ENCODE measurements at places on chromosomes 12 and 14. TPM values are rescaled to one million over a fixed set of nuclear protein-coding genes. Genes with fewer than 3 reads are reported as not detected.

Gene EML1
- total RNA-seq, result under 0.01 TPM

Gene OR5AU1
- total RNA-seq, result under 0.01 TPM

Gene CD69
- 545 TPM for total RNA-seq

Gene PTPRR
- 0.27 TPM for total RNA-seq

Gene GPR137C
- total RNA-seq, result 0.27 TPM

Gene CIT
- 4.6 TPM for total RNA-seq

Gene BATF
- 24.2 TPM for total RNA-seq

Gene ZNF705A
- total RNA-seq, result not detected

Gene TAS2R7
- total RNA-seq, result not detected

Gene CLEC2A
- not detected for total RNA-seq

DNA sequence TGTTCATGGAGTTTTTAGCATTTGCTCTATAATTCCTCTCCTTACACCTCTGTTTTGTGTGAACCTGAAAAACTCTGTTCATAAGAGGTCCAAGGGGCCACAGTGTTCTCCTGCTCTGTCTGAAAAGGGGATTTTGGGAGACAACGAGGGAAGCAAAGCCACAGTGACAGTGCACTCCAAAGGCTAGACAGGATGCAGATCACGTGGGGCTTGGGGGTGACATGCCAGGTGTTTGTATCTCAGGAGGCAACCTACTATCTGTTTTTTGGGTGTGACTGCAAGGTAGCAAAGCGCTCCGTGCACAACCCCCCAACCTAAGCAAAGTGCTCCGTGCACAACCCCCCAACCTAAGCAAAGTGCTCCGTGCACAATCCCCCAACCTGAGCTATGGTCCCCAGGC lies 5.1 kb upstream of the CHD4 start:
- no peak for DNase-seq

GRCh38 chr14:106809615-106810014 lies 1283.2 kb downstream of the TMEM121 start:
- DNase-seq, result no peak

GRCh38 chr12:911191-911826 lies 38.2 kb downstream of the RAD52 start:
- no peak for DNase-seq

- DNase-seq, result peak; percentile 29
Observed at GRCh38 chr14:94768521-94769390, 1.2 kb downstream of the GSC start.

- DNase-seq, result no peak
Observed at GRCh38 chr14:30312214-30312613, 246.7 kb upstream of the G2E3 start.

- DNase-seq, result no peak
Observed at GRCh38 chr14:78946949-78947348, 776.8 kb downstream of the NRXN3 start.

DNA sequence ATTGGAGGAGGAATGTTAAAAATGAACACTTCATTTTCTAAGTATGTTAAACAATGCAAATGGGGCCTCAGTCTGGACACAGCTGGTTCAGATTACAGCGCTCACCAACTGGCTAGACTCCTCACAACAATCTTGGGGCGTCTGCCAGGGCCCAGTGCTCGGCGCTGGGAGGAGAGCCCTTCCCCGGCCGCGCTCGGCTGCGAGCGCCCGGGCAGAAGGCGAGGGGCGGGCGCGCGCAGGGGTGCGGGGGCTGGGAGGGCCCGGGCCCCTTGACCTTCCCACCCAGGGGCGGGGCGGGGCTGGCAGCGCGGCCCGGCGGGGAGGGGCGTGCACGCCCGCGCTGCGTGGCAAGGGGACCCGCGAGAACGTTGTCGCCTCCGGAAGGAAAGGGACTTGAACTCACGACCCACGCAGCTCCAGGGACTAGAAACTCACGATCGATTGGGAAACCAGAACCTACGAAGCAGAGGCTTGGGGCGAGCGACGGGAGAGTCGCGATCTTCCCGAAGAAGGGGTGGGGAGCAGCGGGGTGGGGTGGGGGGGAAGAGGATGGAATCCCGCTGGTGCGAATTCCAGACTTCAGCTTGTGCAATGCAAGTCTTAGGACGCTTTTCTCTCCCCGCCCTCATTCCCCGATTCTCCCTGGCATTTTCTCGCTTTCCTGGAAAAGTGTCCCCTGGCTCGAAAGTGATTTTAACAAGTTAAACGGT lies at the start of gene FBLN5:
TSS of gene FBLN5 (minus strand) at position 220 of the 710 bp plus-strand sequence. CDS start 465 bp downstream, outside the sequence.
- no peak for DNase-seq

DNA sequence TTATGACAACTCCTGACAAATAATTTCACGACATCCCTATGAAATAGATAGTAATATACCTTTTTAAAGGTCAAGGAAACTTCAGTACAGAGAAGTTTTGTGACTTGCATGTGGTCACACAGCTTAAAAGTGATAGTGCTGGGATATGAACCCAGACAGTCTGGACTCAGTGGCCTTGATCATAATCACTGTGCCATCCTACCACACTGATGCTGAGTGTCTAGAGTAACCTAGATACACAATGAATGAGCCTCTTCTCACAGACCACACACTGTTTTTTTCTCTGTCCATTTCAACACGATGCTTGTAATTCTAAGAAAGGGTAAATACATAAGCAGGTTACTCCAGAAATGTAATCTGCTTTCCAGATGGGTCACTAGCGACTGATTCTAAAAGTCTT lies 88.2 kb downstream of the SYNE2 start:
- DNase-seq, result no peak

DNA sequence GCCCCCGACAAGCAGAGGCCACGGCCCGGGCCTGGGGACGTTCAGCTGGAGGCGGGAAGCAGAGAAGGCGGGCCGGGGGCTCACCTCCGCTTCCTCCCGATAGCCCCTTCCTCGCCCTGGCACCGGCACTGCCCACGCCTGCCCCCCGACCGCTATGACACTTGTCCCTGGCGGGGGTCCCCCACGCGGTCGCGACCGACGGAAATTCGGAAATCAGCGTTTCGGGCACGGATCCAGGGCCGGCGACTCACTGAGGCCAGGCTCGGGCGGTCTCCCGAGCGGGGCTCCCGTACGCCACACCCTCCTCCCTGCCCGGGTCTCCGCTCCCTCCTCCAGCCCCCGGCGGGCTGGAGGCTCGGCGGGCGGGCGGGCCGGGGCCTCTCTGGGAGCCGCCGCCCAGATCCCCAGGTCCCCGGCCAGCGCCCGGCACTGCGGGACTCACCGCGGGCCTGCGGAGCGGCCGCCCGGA lies 581 bp downstream of the PITPNM2 start:
- DNase-seq, result no peak

DNA sequence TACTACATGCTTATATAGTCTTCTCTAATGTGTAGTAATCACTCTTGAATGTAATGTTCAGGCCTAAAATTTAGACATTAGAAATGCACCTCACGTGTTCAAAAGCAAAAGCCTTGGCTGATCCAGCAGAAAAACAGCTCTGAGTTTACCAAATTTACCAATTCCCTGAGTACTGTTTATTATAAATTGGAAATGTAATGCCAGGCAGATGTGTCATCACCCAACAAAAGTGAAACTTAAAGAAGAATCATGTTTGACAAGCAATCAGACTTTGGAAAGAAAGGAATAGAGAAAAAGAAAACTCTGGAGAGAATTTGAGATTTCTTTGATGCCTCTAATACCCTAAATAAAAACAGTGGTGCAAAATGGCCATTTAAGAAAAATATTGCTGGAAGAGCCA lies 26.5 kb upstream of the STRAP start:
- DNase-seq, result no peak

DNA sequence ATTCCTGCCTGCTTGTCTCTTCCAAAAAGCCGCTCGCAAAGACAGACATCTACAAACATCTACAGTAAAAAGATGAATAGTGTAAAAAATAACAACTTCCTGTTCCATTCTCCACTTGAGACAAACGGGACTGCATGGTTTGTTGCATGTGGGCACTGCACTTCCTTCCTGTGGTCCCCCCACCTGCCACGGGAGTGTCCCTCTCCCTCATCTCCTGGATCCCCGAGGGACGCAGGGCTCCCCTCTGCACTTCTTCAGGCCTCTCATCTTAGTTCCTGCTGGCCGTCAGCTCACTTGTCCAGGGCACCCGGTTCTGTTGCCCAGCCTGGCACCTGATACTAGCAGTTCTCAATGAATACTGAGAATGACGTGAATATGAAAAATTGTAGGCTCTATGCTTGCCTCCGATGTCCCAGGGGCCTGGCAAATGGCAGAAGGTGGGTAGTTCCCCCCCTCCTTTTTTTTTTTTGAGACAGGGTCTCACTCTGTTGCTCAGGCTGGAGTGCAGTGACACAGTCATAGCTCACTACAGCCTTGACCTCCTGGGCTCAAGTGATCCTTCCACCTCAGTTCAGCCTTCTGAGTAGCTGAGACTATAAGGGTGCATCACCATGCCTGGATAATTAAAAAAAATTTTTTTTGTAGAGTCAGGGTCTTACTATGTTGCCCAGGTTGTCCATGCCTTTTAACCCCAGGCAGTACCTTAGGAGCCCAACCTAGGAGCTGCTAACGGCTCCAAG lies 3.5 kb upstream of the KLC1 start:
- no peak for DNase-seq

DNA sequence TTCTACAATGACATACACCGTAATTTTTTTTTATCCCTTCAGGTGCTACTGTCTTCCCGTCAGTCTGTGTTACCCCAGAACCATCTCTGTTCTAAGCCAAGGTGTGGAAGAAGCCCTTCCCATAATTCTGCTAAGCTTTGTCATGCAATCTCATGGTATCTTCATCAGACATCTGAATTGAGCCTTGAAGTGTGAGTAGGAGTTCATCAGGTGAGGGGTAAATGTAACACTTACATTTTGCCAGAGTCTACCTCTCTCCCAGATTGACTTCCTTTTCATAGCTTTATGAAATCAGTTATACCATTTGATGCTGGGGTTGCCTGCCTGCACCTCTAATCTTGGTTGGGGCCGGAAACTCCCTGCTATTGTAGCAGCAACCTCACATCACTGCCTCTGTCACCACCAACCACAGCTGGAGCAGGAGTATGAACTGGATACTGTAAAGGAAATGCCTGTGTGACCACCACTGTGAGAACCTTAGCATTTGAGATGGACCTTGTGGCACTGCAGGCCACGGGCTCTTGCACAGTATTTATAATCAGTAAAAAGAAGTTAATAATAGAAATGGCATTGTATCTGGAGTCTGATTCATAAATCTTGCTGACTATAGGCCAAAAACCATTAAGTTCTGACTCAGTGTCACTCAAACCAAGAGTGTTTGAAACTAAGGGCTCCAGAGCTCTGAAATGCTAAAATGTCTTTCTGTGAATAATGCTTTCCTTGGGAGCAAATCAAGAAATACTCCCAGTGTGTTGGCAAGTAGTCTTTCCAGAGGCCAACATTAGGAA lies 58.7 kb upstream of the STK38L start:
- peak; percentile 26 for DNase-seq

DNA sequence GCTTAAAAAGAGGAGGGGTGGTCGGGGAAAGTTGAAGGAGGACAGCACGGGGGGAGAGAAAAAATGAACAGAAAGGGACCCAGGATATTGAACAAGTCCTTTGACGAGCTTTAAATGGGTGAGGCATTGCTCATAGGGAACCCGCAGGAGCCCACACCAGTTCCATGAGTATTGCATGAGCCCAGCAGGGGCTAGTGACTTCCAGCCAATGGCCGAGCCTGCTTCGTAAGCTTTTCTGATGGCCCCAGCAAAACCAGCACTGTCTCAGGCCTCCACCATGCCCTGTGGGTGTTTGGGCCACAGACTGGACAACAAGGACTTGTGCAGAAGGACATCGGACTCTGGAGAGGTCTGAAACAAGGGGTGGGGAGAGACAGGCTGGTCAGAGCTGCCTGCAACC lies 109.5 kb downstream of the ZFP36L1 start:
- no peak for DNase-seq

GRCh38 chr14:29627137-29627536 lies 300.5 kb downstream of the PRKD1 start:
- DNase-seq, result no peak

DNA sequence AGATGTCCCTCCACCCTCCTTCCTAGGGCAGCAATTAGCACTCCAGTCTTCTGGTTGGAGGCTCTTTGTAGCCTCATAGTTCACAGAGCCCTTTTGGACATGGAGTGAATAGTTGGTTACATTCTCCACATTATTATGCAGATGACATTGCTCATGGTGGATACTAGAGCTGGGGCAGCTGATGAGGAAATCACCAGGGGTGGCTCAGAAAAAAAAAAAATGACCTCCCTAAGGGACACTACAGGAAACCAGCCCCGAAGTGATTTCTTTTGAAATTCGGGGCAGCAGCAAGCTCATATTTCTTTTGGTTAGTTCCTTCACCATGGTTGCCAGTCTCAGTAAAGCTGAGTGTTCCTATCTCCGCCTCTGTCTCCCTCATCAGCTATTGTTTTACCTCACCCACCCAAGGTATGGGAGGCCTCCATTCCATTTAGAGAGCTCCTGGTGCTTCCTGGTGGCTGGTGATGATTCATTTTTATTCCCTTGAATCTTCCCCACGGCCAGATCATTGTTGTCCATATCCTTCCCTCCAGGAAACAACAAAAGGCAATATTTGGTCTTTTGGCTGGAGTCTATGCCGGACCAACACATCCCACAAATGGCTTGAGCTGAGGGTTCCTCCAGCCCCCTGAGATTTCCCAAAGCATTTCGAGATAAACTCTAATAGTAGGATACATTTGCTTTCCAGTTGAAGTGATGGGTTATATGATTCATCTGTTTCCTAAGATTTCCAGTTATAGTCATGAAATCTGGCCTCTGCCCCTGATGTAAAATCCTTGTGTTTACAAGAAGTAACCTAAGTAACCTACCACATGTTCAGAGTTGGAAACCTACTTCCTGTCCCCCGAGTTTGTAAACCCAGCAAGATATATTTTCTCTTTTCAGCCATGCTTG lies 56.2 kb upstream of the NID2 start:
- DNase-seq, result peak; percentile 45

DNA sequence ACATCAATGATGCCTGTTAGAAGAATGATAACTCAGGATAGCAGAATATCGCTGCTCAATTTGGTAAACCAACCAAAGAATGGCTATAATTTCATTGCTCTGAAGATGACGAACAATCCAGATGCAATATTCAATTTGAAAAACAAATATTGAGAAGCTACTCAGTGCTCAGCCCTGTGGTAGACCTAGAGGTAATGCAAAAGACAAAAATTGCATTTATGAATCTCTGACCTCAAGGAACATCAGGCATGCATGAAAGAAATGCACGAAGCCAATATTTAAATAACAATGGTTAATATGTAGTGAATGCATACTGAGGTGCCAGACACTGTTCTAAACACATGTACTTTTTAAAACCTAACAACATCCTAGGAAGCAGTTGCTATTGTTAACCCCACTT lies 298.6 kb upstream of the TMTC1 start:
- DNase-seq, result no peak

GRCh38 chr12:87929346-87929745 lies 99.9 kb downstream of the C12orf50 start:
- DNase-seq, result no peak

DNA sequence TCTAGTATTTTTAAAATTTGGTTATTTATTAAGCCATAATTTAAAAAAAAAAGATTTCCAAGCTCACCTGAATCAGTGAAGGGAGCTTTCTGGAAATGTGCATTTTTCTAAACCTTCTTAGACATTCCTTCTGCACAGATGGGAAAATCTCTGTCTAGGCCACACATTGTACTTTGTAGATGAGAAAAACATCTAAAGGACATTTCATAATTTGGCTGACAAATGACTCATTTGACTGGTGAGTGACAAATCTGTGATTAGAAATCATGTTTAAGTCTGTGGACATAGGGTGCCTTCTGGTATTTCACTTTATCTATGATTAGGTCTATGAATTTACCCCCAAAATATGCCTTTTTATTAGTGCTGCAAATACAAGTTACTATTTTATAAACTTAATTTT lies 1044.9 kb upstream of the FLRT2 start:
- DNase-seq, result no peak

GRCh38 chr14:60204104-60204842 lies 39.1 kb upstream of the DHRS7 start:
- no peak for DNase-seq

GRCh38 chr12:120264086-120264903 lies 1.2 kb downstream of the PXN start:
- no peak for DNase-seq
